ENCODE measurements at places on chromosomes 3 and 15.

GRCh38 chr3:188259596-188259995, 105.6 kb downstream of the LPP start:
- DNase-seq = no peak

GRCh38 chr3:106399761-106400160, 530.9 kb upstream of the CBLB start:
- DNase-seq = no peak

GRCh38 chr3:133274477-133274876, 125.4 kb upstream of the BFSP2 start:
- no peak for DNase-seq

- DNase-seq = no peak
Measured at GRCh38 chr15:77019521-77020331, 24.8 kb downstream of the PSTPIP1 start.

GRCh38 chr15:42036112-42036905, 15.5 kb upstream of the PLA2G4E start:
- DNase-seq = no peak

- DNase-seq = no peak
Measured at GRCh38 chr3:5084224-5084623, 37.9 kb upstream of the ARL8B start.

DNA sequence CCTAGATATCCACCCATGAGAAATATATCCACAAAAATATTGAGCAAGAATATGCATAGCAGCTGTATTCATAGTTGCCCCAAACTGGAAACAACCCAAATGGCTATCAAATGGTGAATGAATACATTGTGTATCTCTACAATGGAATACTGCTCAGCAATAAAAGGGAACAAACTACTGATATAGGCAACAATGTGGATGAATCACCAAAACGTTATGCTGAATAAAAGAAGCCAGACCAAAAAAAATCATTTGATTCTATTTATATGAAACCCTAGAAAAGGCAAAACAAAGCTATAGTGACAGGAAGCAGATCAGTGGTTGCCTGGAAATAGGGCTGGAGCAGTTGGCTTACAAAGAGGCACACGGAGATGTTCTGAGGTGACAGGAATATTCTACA, 15.5 kb upstream of the CMTM7 start:
- no peak for DNase-seq

GRCh38 chr3:42519568-42519962, 17.1 kb downstream of the VIPR1 start:
- no peak for DNase-seq

DNA sequence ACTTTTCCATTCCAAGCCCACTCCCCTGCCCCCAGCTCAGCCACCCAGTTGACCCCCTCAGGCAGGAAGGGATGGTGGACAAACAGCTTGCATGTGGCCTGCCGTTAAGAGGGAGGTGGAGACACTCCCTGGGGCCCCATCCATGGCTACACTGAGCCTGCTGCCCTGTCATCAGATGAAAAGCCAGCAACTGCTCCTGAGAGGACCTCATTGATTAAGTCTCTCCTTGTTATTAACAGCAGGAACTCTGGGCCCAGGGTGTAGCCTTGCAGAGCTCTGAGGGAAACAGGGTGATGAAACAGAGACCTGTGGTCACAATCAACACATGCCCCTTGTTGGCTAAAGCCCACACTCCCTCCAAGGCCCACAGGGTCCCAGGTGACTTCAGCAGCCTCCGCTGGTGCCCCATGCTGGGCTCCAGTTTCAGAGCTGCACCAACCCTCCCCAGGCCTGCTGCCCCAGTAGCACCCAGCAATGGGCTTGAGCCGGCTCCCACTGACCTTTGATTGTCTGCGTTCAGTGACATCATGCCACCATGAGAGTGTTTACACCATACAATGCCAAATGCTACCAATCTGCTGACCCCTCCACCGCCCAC, 22.3 kb upstream of the TLE3 start:
- no peak for DNase-seq

DNA sequence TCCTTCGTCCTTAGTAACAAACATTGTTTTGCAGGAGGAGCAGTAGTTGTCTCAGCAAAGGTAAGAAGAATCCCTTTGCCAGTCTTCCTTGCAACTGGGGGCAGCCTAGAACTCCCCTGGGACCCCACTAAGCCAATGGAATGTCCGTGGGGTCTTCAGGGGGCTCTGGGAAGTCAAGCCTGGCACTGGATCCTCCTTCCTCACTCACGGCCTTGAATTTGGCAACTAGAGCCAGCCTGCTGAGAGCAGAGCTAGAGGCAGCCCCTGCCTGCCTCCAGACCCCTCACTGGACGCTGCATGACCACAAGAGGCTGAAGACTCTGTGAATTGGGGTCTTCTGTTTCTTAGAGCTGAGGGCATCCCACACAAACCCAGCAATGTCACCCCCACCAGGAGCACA, 18.6 kb upstream of the PRR23E start:
- no peak for DNase-seq

DNA sequence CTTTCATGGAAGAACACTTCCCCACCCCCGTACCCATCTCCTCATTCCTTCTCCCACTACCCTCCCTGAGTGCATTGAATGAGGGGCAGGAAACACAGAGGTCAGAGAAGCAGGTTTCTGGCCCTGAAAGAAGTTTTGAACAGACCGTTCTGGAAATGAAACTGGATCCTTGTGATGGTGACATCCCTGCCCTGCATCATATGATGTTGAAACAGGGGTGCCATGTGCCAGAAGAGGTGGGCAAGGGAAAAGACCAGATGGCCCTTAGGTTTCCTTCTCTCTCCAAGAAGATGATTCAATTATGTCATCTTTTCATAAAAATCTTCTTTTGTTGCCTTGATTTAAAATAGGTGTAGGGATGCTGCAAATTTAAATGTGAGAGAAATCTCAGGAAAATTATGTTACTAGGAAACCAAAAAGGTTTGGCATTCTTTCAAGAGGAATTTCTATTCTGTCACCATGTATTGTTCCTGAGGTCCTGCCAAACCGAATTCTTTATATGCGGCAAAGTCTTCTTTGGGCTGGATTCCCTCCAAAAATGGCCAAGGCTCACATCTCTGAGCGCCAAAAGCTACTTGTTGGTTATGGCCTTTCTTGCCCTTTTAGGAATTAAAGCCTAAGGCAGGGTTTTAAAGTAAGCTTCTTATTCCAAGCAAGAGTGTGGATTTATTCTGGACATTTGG, 19.9 kb upstream of the TNFAIP8L3 start:
- DNase-seq = no peak

- no peak for DNase-seq
Measured at GRCh38 chr15:89137926-89138325, 49.7 kb downstream of the ABHD2 start.

- DNase-seq = no peak
Measured at GRCh38 chr3:188453431-188454384, 299.8 kb downstream of the LPP start.

GRCh38 chr3:185263423-185263822, 9.6 kb upstream of the EHHADH start:
- no peak for DNase-seq

DNA sequence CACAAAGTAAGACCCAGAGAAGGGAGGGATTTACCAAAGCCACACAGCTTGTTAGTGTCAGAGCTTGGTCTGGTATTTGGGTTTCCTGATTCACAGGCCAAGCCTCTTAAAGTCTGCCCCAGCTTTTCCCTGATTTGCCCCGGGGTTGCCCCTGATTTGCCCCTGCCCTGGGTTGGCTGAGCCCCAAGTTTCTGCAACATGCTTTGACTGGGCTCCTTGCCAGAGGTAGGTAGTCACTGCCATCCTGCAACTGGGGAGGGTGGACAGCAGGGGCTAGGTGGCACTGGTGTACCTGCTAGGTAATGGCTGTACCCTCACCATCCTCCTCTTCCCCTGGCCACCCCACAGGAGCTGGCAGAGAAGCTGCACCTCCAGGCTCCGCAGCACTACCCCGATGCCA, 2.5 kb downstream of the MPI start:
- DNase-seq = no peak

All from CD4-positive, alpha-beta T cell (primary cell).